Activated effector memory CD4-positive, alpha-beta T cell treated with Interleukin-2 at 50 U/mL for 16 hours (primary cell): ENCODE measurements at places on chromosomes 2 and 18.

DNA sequence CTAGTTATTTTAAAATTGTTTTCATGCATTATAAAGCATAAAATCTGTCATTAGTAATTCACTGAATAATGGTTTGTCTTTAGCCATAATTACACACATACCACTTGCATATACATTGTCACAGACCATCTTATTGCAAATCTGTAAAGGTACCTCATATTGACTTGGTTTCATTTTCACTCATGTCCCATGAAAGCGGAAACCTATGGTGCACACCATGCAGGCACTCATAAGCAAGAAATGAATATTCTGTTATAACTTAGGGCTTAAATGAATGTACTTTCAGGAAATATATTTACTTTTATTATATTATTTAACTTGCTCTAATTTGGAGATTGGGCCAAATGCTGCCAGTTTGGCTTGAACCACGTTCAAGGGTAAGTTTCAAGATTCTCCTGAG is 29.2 kb upstream of the STK17B start:
- DNase-seq = no peak

- no peak for DNase-seq
Measured at GRCh38 chr2:62181843-62182242, 14.1 kb upstream of the B3GNT2 start.

GRCh38 chr2:232419245-232420072 is 12.8 kb downstream of the ALPG start:
- no peak for DNase-seq

GRCh38 chr2:72204156-72204785 is 56.6 kb upstream of the CYP26B1 start:
- no peak for DNase-seq

DNA sequence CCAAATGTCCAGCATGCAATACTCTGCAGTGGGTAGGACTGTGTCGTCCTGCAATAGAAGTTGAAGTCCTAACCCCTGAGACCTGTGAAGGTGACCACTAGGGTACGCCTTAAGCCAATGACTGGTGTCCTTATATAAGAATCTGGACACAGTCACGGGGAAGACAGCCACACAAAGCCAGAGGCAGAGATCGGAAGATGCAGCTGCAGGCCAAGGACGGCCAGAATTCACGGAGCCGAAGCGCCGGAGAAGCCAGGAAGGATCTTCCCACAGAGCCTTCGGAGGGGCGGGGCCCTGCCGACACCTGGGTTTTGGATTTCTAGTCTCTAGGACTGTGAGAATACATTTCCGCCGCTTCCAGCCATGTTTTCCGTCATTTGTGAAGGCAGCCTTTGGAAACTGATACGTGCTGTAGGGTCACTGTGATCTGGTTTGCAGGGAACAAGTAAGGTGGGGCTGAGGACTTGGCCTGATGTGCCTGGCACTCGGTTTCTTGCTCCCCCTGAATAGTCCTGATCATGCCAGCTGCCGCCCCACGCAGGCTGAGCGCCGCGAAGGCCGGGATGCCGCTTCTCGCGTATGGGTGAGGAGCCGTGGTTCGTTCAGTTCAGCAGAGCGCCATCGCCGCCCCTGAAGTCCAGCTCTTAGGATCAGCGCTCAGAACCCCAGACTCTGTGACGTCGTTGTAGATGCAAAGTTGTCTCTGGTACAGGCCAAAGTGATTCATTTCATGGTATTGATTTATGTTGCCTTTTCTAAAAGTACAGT is 38.7 kb downstream of the PTGR3 start:
- DNase-seq = no peak

DNA sequence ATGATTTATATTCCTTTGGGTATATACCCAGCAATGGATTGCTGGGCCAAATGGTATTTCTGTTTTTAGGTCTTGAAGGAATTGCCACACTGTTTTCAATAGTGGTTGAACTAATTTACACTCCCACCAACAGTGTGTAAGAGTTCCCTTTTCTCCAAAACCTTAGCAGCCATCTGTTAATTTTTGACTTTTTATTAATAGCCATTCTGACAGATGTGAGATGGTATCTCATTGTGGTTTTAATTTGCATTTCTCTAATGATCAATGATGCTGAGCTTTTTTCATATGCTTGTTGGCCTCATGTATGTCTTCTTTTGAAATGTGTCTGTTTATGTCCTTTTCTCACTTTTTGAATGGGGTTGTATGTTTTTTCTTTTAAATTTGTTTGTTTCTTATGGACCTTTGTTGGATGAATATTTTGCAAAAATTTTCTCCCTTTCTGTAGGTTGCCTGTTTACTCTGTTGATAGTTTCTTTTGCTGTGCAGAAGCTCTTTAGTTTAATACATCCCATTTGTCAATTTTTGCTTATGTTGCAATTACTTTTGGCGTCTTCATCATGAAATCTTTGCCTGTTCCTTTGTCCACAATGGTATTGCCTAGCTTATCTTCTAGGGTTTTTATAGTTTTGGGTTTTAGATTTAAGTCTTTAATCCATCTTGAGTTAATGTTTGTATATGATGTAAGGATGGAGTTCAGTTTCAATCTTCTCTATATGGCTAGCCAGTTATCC is 119.7 kb upstream of the XIRP2 start:
- no peak for DNase-seq

DNA sequence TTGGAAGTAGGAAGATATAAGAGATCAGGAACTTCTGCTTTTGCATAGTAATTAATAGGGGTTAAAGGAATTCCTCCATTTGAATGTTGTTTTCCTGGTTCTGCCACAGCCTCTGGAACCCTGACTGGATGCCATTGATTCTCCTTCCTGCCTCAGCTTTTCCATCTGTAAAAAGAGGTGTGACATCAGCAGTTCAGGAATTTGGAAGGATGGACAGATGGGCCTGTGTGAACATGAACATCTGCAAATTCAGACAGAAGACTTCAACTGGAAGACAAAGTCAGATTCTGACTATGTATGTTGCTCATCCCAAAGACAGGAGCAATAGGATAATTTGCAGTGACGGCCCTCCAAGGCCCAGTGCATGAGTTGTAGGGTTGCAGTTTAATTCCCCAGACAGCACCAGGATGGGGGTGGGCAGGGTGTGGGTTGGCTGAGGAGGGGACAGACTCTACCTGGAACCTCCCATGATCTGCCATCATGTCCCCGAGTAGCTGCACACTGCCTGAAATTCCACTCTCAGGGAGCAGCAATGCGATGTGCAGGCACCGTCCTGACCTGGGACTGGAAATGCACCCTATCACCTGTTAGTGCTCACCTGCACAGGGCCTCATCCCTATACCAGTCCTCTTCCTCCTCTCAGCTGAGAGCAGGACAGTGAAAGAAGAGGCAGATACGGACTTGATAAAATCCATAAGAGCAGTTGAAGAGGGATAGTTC is 98.9 kb upstream of the EPAS1 start:
- no peak for DNase-seq
